NCI-H2081 (cell line): ENCODE measurements at places on chromosomes 13 and 19.

DNA sequence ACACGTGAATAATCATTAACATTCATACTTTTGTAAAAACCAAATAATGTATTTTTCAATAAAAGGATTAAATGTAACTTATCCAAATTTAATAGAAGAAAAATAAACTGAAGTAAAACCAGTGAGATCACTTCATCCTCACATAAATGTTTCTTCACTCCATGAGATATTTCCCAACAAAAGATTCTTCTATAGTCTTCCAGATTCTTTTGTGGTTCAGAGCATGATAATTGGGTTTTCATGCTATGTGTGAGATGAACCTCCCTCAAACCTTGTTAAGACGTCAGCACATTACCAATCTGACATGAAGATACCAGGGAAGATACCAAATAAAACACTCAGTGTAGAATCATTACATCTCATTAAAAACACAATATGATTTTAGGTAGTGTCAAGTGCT, 62.9 kb upstream of the OXGR1 start:
- no peak for DNase-seq

DNA sequence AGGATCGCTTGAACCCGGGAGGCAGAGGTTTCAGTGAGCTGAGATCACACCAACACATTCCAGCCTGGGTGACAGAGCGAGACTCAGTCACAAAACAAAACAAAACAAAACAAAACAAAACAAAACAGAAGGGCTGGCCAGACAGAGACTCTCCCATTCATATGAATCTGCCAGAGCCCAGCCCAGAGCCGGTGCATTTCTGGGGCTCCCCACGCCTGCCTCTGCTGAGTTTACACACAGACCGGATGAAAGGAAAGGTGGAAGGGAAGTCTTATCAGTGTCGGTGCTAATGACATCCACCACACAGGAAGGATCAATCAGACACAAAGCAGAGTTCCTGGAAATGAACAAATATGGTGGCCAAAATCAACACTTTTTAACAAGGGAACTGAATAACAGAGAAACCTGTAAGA, 6.8 kb downstream of the TRAPPC6A start:
- DNase-seq: no peak

GRCh38 chr19:15815306-15815705, at the start of gene OR10H1:
OR10H1 (minus strand) TSS chr19:15815664; CDS start chr19:15808037, 7,627 bp downstream.
- DNase-seq: no peak

DNA sequence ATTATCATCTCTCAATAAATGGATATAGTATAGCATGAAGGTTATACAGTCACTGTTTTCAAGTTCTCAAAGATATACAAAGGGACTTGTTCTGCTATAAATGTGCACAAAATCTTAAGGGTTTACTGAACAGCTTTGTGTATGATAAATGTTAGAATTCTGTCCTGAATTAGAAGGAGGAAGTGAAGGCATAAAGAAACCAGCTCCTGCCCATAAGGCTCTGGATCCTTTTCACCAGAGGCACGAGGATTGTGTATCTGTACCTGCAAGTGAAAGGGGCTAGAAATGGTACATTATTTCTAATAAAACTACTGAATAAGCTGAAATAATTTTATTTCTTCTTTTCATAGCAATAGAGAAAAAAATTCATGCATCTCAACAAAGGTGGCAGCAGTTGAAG, 32.4 kb downstream of the PHF11 start:
- DNase-seq: no peak

GRCh38 chr13:52394586-52394985, 11.4 kb downstream of the THSD1 start:
- no peak for DNase-seq

- no peak for DNase-seq
Measured at GRCh38 chr13:50107205-50107604, 92.0 kb downstream of the KCNRG start.

- DNase-seq: no peak
Measured at GRCh38 chr19:23561341-23561740, 125.7 kb downstream of the ZNF675 start.

- DNase-seq: no peak
Measured at GRCh38 chr13:51067706-51068105, 43.4 kb downstream of the C13orf42 start.

- no peak for DNase-seq
Measured at GRCh38 chr13:56773148-56773547, 367.6 kb upstream of the PRR20A start.
